ENCODE measurements at places on chromosomes 6 and 20. TPM values are rescaled to one million over a fixed set of nuclear protein-coding genes. Genes with fewer than 3 reads are reported as not detected.

The IYD gene
- 25.3 TPM for total RNA-seq

DNA sequence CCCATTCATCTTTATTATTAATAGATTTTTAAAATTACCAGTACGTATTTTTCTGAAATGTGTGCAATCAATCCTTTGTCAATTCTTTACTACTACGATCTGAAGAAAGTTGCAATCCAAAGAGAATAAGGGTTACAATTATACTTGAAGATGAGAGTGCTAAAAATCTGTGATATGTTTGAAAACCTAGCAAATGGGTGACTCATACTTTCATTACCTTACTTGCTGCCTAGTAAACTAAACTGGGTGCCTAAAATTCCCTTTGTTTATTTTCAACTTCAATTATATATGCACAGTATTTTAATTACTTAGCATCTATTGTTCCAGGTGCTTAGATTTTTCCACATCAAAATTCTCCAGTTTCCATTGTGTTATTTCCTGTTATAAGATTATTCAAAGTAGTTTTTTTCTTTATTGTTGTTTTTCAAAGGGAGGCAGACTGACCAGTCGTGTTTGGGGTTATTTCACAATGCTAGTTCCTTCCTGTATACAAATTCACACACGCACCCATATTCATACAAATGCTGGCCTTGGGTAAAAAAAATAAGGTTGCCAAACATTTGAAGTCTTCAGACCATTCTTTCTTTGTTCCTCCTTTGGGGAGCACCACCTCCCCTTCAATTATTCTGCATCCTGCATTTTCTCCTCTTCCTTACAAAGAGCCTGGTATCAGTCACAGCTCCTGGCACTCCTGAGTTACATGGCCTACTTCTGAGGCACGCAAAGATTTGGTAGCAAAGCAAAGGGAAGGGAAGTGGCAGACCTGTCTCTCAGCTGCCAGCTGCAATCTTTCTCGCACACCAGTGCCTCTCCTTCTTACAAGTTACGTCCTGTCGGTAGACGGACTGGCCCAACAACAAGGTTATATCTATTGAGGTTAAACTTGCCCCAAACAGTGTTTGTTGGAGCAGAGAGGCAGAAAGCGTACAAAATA, 16.2 kb upstream of the FAM135A start:
- no peak for DNase-seq

- DNase-seq: no peak
Observed at GRCh38 chr6:121929301-121929700, 470.2 kb upstream of the HSF2 start.

The GHRH gene
- not detected for total RNA-seq

GRCh38 chr20:25145131-25145530, 50.4 kb upstream of the ENTPD6 start:
- no peak for DNase-seq

DNA sequence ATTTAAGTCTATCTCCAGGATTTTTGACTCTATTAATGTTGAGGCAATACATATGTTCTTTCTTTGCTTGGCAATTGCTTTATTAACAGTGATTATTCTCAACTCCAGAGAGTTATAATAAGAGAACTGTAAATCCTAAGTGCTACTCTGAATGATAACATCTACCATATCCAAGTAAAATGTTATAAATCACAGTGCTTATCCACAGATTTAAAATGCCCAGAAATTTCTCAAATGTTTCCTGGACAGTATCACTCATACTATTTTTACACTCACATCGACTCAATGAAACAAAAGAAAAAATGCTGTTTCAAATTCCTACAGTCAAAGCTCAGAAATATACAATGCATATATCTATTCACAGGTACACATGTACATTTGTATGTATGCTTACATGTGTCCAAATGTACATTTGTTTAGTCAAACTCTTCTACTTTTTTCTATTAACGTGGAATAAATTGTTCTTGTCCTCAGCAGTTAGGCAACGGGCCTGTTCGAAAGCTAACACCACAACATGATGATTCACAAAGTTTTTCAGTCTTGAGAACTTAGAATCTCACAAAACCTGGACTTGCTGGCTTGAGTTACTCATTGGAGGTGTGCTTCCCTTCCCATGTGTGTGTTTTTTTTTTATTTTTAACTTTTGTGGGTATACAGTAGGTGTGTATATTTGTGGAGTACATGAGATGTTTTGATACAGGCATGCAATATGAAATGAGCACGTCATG, 193.0 kb downstream of the GJA10 start:
- no peak for DNase-seq

The TPD52L1 gene
- total RNA-seq: 22.0 TPM

GRCh38 chr6:28979679-28980078, 25.4 kb downstream of the ZNF311 start:
- no peak for DNase-seq

The PDE7B gene
- total RNA-seq: 2.1 TPM

DNA sequence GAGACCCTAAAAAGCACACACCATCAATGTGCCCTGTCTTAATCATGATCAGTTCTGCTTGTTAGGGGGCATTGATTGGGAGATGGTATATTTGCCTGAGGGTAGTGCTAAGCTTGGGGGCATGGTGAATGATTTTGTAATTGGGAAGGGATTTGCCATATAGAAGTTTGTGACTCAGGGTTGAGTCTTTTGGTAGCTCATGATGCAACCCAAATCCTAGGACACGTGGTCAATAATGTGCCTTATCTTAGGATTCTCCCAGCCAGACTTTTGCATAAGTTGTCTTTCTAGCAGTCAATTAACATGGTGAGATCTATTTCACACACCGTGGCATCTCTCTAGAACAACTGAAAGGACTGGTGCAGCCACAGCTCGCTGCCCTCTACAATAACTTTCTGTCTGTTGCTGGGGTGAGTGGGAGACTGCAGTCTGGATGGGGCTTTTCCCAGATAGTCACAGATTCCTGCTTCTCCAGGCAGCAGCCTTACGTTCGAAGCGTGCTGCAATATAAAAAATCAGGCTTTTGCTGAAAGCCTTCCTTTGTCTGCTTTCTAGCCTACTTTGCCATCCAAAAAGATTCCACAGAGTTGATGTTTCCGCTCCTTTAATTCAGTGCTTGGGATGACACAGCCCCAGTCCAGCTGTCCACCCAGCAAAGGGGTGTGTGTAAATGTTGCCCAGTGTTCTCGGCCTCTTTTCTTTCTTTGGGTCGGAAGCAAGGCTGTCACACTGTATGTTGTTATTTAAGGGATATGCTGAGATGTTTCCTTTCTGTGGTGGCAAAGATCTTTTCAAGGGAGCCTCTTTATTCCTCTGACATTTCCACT, 58.9 kb downstream of the ID4 start:
- no peak for DNase-seq

The COL10A1 gene
- not detected for total RNA-seq

DNA sequence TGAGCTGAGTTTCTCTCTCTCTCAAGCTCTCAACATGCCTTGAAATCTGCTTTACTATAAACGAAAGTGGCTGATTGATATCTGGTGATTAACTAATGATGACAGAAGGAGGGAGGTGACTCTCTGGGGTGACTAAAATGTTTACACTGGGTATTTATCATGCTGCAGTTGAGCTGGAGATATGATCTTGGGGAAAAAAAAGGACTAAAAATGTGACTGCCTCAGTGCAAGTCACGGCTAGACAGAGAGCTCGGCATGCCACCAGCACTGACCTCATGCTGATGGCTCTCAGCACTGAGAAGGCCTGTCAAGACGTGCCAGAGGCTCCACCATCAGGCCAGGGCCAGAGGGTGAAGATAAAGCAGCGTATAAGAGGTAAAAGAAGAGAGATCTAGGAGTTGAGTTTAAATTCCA, 103.1 kb upstream of the SPACA1 start:
- peak; percentile 37 for DNase-seq

The OOEP gene
- not detected for total RNA-seq
